ENCODE measurements at places on chromosomes 13 and 19.

DNA sequence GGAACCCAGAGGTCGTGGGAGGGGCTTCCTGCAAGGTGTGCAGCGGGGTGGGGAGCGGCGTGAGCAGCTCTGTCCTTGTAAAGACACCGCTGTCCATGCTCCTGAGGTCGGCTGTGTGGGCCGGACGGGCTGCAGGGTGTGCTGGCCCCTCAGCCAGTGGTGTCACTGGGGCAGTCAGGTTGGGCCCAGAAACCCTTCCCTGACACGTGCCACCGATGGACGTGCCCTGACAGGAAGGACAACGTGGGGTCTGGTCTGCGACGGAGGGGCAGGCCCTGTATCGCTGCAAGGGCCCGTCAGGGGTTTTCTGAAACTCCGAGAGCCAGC, 4.2 kb upstream of the RPS15 start:
- no peak for DNase-seq

DNA sequence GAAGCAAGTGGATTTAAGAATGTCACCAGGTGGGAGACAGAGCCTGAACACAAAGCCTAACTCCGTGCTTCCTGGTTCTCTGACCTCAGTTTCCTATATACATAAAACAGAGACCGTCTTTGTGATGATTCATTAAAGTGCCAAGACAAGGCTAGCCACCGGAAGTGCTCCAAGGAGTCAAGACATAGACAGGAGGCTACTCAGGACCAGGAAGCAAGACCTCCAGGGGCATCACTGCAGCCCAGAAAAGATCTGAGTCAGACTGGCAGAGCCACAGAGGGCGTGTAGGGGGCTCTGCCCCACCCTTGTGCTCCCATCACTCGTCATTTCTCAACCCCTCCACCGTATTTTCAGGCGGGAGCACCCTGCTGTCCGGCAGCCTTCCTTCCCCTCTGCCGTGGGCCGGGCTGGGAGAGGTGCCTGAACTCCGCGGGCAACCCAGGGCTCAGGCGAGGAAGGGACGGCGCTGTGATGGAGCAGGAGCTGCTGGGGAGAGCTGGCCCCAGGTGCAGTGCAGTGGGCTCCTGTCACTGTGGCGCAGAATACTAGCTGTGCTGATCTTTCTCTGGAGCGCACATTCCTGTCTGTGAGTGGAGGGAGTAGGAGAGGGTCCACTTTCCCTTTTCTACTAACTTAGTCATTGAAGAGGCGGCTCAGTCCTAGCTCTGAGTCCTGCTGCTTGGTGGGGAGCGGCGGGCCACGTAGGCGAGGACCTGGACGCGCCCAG, 134.7 kb upstream of the GPR12 start:
- DNase-seq, result no peak

- DNase-seq, result peak; percentile 81
Measured at GRCh38 chr13:114101358-114102130, 30.9 kb downstream of the RASA3 start.

DNA sequence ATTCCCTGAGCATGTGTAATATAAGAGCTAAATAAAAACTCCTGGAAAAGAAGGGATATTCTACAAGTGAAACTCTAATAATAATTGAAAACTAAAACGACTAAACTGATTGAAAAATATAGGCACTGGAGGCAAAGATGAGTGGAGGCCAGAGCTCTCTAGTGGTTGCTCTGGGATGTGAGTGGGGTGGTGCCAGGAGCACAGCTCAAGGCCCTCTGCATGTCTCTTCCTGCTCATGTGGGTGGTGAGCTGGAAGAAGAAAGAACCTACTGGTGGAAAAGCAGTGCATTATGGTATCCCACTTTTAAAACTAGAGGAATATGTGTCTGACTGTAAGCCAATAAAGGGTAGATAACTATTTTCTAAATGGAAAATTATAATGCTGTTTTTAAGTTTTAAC, 15.8 kb upstream of the ARHGEF7 start:
- no peak for DNase-seq

- DNase-seq, result no peak
Measured at GRCh38 chr13:91894316-91894715, 495.9 kb downstream of the GPC5 start.
